ENCODE measurements at places on chromosomes 7 and 10.

GRCh38 chr10:96374639-96374984, 15.8 kb upstream of the OPALIN start:
- H3K27me3 ChIP-seq = peaks cover 7% of the 10 kb centered on the region
- no peak overlapping the region for H3K27ac ChIP-seq
- no peaks in the 10 kb centered on the region for H3K36me3 ChIP-seq
- H3K4me1 ChIP-seq = peaks cover 6% of the 10 kb centered on the region
- peak overlapping the region; percentile 78 for H3K4me3 ChIP-seq
- no peak for DNase-seq

- H3K27me3 ChIP-seq = no peaks in the 10 kb centered on the region
- H3K27ac ChIP-seq = peak overlapping the region; percentile 53
- H3K36me3 ChIP-seq = peaks cover 42% of the 10 kb centered on the region
- H3K4me3 ChIP-seq = peak overlapping the region; percentile 2
- no peak for DNase-seq
- peaks cover 36% of the 10 kb centered on the region for H3K4me1 ChIP-seq
Observed at GRCh38 chr10:103449208-103450144, 2.7 kb downstream of the CALHM2 start.

GRCh38 chr7:108480311-108480710, 24.1 kb upstream of the NRCAM start:
- no peaks in the 10 kb centered on the region for H3K4me1 ChIP-seq
- H3K27me3 ChIP-seq = no peaks in the 10 kb centered on the region
- H3K36me3 ChIP-seq = peaks cover 15% of the 10 kb centered on the region

DNA sequence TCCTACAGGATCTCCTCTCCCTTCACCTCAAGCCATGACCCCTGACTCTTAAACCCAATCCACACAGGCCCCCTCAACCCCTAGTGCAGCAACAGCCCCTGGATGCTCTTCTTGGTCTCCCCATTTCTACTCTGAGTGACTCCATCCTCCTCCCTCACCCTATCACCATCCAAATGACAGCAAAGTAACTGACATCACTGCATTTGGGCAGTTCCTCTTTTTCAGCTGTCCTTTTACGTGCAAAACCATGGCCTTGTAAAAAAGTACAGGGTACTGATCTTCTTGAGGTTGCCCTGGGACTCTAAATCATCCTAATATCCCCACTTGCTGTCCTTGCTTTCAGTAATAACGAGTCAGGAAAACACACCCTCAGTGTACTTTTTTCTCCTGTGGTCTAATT, 454.9 kb downstream of the ADRA2A start:
- H3K27ac ChIP-seq = no peak overlapping the region
- peaks cover 12% of the 10 kb centered on the region for H3K27me3 ChIP-seq
- H3K4me3 ChIP-seq = no peak overlapping the region
- H3K4me1 ChIP-seq = no peaks in the 10 kb centered on the region
- no peak for DNase-seq
- H3K36me3 ChIP-seq = no peaks in the 10 kb centered on the region

GRCh38 chr7:158657189-158657746, 47.3 kb downstream of the NCAPG2 start:
- peak overlapping the region; percentile 53 for H3K27ac ChIP-seq
- H3K4me1 ChIP-seq = peaks cover 21% of the 10 kb centered on the region
- H3K4me3 ChIP-seq = no peak overlapping the region
- no peak for DNase-seq

DNA sequence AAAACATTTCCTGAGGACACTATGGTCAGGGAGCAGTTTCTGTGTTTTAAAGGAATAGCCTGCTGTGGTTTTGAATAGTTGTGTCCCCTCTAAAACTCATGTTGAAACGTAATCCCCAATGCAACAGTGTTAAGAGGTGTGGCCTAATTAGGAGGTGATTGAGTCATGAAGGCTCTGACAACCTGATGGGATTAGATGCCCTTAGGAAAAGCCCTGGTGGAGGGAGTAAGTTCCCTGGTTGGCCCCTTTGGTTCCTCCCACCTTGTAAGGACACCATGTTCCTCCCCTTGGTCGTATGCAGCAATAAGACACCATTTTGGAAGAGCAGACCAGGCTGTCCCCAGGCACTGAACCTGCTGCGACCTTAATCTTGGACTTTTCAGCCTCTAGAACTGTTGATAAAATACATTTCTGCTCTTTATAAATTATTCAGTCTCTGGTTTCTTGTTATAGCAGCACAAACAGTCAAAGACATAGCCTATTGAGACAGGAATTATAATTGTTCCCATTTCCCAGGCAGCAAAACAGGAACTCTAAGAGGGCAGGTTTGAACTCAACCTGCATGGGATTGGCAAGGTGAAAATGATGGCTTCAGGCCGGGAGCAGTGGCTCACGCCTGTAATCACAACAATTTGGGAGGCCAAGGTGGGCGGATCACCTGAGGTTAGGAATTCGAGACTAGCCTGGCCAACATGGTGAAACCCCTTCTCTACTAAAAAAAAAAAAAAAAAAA, 20.5 kb upstream of the TNS3 start:
- H3K36me3 ChIP-seq = no peaks in the 10 kb centered on the region
- H3K4me3 ChIP-seq = no peak overlapping the region
- no peaks in the 10 kb centered on the region for H3K27me3 ChIP-seq

DNA sequence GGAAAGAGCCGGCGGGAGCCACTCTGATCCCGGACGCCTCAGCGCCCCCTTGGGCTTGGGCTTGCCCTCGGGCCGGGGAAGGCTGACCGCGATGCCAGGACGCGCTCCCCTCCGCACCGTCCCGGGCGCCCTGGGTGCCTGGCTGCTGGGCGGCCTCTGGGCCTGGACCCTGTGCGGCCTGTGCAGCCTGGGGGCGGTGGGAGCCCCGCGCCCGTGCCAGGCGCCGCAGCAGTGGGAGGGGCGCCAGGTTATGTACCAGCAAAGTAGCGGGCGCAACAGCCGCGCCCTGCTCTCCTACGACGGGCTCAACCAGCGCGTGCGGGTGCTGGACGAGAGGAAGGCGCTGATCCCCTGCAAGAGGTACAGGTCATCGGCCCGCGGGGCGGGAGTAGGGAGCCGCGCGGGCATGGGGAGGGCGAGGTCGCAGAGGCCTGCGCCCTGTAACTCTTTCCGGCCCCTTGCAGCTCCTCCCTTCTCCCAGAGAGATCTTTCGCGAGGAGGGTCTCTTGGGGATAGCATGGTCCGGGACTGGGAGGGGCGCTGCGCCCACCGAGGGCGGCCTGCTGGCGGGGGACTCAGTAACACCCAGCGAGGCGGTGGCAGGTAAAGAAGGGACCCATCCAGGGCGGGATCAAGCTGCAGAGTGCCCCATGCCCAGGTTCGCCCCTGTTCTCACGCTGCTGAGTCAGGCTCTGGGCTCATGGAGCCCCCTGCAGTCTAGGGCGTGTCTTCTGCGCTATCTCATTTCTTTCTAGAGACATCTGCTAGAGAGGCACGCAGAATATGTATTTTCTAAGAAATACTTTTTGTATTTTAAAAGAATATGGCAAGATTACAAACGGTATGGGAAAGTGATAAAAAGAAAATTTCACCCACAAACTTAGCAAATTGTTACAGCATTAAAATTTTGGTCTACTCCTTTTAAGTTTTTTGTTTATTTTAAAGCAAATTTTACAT, 687 bp downstream of the EPDR1 start:
- peak overlapping the region; percentile 36 for H3K27ac ChIP-seq
- no peaks in the 10 kb centered on the region for H3K36me3 ChIP-seq
- peak overlapping the region; percentile 76 for H3K4me3 ChIP-seq
- H3K27me3 ChIP-seq = peaks cover 56% of the 10 kb centered on the region
- H3K4me1 ChIP-seq = peaks cover 17% of the 10 kb centered on the region

GRCh38 chr7:157767506-157768197, 430.8 kb downstream of the DNAJB6 start:
- DNase-seq = no peak
- H3K4me1 ChIP-seq = no peaks in the 10 kb centered on the region
- peaks cover 19% of the 10 kb centered on the region for H3K27me3 ChIP-seq

DNA sequence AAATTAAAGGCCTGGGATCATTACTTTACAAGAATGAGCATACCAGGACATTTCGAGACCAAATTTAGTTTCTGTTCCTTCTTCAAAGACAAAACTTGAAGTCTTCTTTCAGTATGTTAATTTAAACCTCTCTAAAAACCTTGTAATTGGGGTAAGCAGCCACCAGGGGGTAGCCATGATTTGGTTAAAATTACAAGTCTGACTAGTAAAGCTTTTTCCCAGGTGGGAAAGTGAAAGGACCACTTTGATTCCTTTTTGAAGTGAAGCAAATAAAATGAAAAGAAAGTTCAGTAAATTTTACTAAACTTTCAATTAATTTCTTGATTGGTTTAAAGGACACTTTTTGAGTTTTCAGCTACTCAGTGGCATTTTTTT, 294.3 kb downstream of the BBS9 start:
- no peaks in the 10 kb centered on the region for H3K4me1 ChIP-seq
- DNase-seq = peak; percentile 38
- no peaks in the 10 kb centered on the region for H3K36me3 ChIP-seq

- peak overlapping the region; percentile 9 for H3K4me3 ChIP-seq
- H3K36me3 ChIP-seq = peaks cover 7% of the 10 kb centered on the region
- H3K4me1 ChIP-seq = peaks cover 27% of the 10 kb centered on the region
Observed at GRCh38 chr7:157477550-157478212, 140.9 kb downstream of the DNAJB6 start.

DNA sequence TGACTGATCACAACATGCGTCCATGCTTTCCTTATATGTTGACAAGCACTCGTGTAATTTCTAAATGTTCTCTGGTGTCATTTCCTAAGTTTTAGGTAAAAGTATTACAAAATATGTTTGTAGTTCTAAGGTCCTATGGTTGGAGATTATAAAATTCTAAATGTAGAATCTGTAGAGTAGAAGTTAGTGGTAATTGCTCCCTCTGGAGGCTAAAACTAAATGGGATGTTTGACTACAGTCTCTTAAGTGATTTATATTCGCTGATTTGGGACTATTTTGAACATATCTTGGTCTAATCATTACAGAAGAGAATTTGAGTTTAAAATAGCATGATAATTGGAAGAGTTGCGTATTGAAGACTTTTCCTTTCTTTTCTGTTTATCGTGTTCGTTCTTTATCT, 74.1 kb downstream of the ZMYND11 start:
- H3K27me3 ChIP-seq = no peaks in the 10 kb centered on the region
- H3K4me1 ChIP-seq = no peaks in the 10 kb centered on the region
- peaks cover 15% of the 10 kb centered on the region for H3K36me3 ChIP-seq
- DNase-seq = no peak
- no peak overlapping the region for H3K27ac ChIP-seq

DNA sequence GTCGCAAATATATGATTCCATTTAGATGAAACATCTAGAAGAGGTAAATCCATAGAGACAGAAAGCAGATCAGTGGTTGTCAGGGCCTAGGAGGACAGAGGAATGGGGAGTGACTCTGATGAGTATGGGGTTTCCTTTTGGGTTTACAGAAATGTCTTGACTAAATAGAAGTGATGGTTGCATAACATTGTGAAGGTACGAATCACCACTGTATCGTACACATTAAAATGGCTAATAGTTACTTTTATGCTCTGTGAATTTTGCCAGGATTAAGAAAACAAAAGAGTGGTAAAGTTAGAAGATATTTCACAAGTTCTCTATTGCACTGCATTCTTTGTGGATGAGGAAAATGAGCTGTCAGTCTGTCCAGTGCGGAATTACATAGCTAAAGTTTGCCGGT, 407.4 kb downstream of the KCNMA1 start:
- H3K27me3 ChIP-seq = peaks cover 2% of the 10 kb centered on the region
- H3K36me3 ChIP-seq = no peaks in the 10 kb centered on the region
- no peak overlapping the region for H3K27ac ChIP-seq
- H3K4me3 ChIP-seq = no peak overlapping the region
- no peak for DNase-seq
- H3K4me1 ChIP-seq = peaks cover 6% of the 10 kb centered on the region

- H3K36me3 ChIP-seq = no peaks in the 10 kb centered on the region
- no peak overlapping the region for H3K27ac ChIP-seq
- H3K4me3 ChIP-seq = no peak overlapping the region
- H3K27me3 ChIP-seq = peaks cover 1% of the 10 kb centered on the region
- H3K4me1 ChIP-seq = no peaks in the 10 kb centered on the region
Observed at GRCh38 chr7:111734954-111735660, 172.8 kb upstream of the IMMP2L start.

DNA sequence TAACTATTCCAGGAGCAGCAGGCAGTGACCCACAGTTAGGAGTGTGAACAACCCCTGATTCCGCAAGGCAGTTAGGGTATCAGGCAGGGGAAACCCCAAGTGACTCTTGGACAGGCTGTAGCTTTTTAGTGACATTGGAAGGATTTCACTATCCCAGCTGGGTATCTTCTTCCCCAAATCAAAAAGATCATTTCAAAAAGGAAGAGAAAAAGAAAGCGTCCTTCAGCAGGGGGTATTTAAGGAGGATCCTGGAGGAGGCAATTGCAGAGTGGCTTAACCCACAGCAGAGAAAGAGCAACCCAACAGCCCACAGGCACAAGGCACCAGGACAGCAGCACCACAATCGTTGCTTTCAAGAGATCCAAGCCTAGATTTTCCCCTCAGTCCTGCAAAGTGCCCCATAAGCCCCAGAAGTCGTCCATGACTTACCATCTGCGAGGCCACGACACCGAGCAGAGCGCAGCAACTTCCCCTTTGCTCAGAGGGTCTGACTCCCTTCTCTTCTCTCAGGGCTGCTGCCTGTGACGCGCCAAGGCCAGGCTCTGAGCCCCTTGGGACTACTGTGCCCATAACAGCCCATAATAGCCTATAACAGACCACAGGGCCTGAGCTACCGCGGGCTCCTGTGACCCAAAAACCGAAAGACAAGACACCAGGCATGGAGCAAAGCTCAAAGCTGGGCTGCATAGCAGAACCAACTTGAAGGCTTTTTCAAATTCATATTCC, 19.8 kb downstream of the PIK3AP1 start:
- H3K4me1 ChIP-seq = peaks cover 10% of the 10 kb centered on the region
- H3K36me3 ChIP-seq = no peaks in the 10 kb centered on the region
- H3K4me3 ChIP-seq = no peak overlapping the region
- H3K27ac ChIP-seq = no peak overlapping the region
- DNase-seq = no peak
- no peaks in the 10 kb centered on the region for H3K27me3 ChIP-seq

- H3K4me3 ChIP-seq = no peak overlapping the region
- H3K27me3 ChIP-seq = no peaks in the 10 kb centered on the region
- no peak for DNase-seq
- no peaks in the 10 kb centered on the region for H3K36me3 ChIP-seq
Observed at GRCh38 chr10:111784946-111785465, 398.6 kb downstream of the GPAM start.

DNA sequence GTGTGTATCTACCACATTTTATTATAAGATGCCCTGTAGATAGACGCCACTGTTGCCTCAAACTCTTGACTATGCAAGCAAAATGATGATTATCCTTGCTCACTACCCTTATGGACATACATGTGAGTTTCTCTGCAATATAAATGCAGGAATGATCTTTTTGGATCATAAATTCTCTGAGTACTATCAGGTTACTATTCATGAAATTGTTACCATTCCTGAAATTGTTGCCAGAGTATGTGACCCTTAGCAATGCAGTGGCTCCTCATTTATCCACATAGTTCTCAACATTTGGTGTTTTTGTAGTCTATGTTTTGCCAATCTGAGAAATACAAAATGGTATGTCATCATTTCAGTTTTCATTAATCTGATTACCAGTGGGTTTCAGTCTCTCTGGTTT, 166.2 kb upstream of the FAM3C start:
- DNase-seq = no peak
- no peak overlapping the region for H3K4me3 ChIP-seq
- peaks cover 3% of the 10 kb centered on the region for H3K4me1 ChIP-seq
- H3K27ac ChIP-seq = no peak overlapping the region
- H3K27me3 ChIP-seq = no peaks in the 10 kb centered on the region

- H3K4me3 ChIP-seq = peak overlapping the region; percentile 62
- no peak overlapping the region for H3K27ac ChIP-seq
- peaks cover 37% of the 10 kb centered on the region for H3K27me3 ChIP-seq
- DNase-seq = peak; percentile 20
- H3K4me1 ChIP-seq = peaks cover 16% of the 10 kb centered on the region
Observed at GRCh38 chr10:99329554-99330346, 594 bp downstream of the CNNM1 start.

GRCh38 chr7:134939136-134939535, 47.2 kb upstream of the AGBL3 start:
- no peak overlapping the region for H3K4me3 ChIP-seq
- no peaks in the 10 kb centered on the region for H3K36me3 ChIP-seq
- H3K27ac ChIP-seq = no peak overlapping the region
- no peak for DNase-seq
- H3K27me3 ChIP-seq = peaks cover 2% of the 10 kb centered on the region
- peaks cover 5% of the 10 kb centered on the region for H3K4me1 ChIP-seq

Data from activated CD8-positive, alpha-beta T cell treated with anti-CD3 and anti-CD28 coated beads for 36 hours (primary cell).